ENCODE measurements at places on chromosomes 3 and 15.

GRCh38 chr3:62587579-62588031, 214.3 kb upstream of the FEZF2 start:
- no peak for DNase-seq

- DNase-seq, result no peak
Observed at GRCh38 chr3:71905426-71905825, 120.5 kb upstream of the PROK2 start.

GRCh38 chr3:17805461-17805940, 63.1 kb upstream of the TBC1D5 start:
- no peak for DNase-seq

DNA sequence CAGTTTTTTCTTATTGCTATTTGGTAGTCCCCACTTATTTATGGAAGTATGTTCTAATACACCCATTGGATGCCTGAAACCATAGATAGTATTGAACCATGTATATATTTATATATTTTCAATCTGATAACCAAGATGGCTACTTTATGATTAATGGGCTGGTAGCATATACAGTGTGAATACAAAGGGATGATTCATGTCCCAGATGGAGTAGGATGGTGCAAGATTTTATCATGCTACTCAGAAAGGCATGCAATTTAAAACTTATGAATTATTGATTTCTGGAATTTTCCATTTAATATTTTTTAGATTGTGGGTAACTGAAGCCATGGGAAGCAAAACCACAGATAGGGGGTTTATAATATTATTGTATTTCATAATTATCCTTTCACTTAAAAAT, 35.2 kb downstream of the AP4E1 start:
- no peak for DNase-seq

GRCh38 chr15:69749797-69750196, 297.2 kb downstream of the RPLP1 start:
- DNase-seq, result no peak

- no peak for DNase-seq
Observed at GRCh38 chr3:143657391-143657790, 190.9 kb downstream of the SLC9A9 start.

- DNase-seq, result no peak
Observed at GRCh38 chr15:90388462-90389380, 679 bp downstream of the IQGAP1 start.

DNA sequence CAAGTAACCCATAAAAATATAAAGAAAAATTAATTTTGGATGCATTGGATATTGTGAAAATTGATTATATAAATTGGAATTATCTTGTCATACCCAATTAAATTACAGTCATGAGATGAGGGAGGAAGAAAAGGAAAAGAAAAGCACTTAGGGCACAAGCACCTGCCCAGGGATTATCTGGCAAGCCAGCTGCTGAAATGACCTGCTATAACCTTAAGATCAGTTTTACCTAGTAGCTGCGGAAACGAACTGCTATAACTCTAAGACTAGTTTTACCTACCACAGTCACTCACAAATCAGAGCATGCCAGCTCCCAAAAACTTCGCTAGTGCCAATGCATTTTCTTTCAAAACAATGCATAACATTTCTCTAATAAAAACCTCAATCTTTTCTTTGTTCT, 26.2 kb downstream of the LRRFIP2 start:
- no peak for DNase-seq

DNA sequence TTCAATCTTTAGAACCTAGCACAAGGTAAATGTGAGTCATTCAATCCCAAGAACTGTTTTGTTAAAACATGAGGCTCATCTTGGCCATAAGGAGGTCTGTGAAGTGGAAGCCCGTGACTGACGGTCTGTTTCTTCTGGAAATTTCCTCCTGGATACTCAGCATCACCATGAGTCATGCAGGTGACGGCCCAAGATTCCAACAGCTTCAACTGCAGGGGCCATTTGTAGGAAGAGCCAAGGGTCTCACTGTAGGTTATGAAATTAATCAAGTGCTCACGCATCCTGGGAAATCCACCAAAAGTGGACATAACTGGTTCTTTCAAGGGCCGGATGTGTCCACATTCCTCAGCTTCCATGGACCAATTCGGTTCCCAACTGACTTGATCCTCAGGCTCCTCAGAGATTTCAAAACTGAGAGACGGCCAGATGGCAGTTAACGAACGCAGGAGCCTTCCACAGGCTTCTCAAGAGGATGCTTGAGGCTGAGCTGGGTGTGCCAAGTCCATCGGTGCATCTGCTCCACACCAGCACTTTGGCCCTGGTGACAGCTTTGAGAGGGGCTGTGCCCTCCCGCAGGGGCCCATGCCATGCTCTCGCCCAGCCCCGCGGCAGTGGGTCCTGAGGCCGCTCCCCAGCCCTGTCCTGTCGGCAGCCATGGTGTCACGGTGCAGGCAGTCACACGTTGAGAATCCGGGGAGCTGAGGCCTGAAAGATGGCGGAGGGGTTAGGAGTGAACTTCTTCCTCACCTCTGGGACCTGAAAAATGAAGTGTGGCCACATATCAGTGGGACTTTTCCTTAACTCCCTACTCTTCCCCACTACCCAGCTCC, 8.5 kb downstream of the MAP6D1 start:
- no peak for DNase-seq

DNA sequence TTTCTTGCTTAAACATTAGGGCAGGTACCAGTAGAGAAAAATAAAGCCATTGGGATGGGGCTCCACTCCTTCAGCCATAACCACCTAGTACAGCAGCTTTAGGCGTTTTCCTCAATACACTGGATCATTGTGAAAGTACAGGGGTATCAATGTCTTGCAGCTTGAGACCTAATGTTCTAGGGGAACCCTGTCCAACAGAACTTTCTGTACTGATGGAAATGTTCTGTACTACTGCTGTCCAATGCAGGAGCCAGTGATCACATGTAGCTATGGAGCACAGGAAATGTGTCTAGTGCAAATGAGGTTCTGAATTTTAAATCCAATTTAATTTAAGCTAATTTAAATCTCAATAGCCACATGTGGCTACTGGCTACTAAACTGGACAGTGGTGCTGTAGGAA, 93.9 kb downstream of the NEDD4 start:
- DNase-seq, result no peak

DNA sequence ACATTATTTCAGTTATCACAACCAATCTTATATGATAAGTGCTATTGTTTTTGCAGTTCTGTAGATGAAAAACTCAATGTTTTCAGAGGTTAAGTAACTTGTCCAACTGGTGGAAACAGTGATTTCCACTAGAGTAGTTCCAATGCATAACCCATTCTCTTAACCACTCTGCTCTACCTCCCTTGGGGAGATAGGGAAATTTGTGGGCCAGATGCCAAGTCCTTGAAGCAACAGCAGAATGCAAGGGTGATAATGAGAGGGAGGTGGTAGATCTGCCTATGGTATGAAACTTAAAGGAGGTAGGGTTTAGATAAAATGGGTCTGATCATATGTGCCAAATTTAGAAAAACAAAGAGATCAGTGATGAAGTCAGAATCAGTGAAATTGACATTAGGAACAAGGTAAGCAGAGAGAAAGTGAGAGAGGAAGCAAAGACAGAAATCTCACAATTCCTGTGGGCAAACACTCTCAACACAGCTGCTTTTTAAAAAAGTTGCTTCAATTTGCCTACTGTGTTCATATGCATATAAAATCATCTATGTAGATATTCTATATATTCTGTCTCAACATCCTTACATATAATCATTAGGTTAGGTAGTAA, 50.5 kb upstream of the UBP1 start:
- no peak for DNase-seq

DNA sequence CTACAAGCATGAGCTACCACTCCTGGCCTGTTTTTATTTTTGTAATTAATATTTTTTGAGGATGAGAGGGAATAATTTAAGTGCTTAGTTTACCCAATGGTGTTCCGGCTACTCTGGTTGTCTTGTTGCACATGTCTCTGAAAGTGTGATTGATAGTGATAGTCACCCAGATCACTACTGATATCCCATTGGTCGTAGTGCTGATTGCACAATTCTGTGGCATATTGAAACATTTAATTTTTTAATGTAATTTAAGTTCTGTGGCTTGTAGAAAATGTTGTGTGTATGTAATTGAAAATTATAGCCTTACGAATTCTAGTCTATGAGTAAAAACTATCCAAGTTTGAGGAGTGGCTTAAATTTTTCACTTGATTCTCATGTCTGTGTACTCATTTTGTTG, 11.9 kb downstream of the ARIH2 start:
- DNase-seq, result no peak

DNA sequence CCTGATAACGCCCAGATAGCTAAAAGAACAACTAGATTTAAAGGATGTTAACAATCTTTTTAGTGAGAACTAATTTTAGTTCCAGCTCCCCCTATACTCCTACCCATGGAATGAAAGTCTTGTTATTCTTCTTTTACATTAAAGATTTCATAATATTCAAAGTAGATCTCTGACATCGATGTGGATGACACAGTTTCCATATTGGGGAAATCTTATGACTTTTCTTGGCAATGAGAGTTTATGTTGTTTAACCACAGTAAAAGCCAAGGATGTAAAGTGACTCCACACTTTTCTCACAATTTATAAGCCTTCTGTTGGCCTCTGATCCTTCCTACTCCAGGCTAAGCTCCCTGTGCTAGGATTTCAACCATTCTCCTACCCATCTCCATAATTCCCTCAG, 332.6 kb upstream of the KCNMB2 start:
- no peak for DNase-seq

- peak; percentile 6 for DNase-seq
Observed at GRCh38 chr15:31605467-31605931, 278.9 kb downstream of the KLF13 start.

DNA sequence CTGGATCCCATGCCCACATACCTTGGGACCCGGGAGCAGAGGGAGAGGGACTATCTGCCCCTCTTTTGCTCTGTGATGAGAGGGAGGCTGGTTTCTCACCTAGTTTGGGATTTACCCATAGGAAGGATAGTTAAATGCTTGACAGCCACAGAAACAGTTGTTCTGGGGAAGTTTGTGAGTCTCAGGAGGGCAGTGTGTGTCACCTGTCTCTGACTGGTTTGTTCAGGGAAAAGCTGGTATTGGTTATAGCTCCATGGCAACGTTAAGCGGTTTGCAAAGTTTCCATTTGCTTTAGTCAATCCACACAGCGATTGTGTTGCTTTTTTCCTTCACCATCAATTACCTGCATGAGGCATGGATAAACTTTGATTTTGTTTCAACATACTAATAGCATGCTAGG, 3.7 kb upstream of the TMED3 start:
- DNase-seq, result no peak

DNA sequence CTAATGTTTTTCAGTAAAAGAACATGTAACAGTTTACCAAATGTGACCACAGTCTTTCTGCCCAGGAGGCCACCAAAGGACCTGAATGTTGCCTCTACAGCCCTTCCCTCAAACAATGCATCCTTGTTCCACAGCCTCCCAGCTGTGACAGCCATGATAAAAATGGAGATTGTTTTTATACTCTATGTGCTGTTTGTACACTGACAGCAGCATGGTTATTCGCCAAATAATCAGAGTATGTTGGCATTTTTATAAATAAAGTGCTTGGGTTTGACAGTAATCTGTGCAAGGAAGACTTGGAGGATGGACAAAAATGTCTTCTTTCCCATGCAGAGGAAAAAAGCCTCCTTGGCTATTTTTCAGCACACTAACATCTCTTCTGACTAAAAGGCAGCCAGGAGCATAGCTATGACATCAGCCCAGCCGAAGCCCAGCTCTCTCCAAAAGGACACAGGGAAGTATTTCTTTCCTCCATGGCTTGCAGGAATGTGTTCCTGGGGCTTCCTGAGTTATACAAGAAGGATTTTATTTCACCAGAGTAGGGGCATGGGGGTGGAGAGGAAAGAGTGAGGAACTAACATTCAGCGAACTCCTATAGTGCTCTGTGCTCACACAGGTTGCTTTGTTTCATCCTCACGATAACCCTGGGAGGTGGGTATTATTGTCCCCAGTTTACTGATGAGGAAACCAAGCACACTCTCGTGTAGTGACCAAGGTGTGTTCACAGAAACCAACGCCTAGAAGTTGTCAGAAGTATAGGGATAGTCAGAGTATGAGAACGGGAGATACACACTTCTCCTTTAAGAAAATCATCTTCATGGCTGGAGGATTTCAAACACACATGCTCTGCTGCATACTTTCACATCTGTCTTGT, 339.7 kb downstream of the MECOM start:
- no peak for DNase-seq
